ENCODE measurements at places on chromosomes 4 and X.

GRCh38 chr4:101727238-101727637 lies 63.3 kb upstream of the BANK1 start:
- no peak for DNase-seq

DNA sequence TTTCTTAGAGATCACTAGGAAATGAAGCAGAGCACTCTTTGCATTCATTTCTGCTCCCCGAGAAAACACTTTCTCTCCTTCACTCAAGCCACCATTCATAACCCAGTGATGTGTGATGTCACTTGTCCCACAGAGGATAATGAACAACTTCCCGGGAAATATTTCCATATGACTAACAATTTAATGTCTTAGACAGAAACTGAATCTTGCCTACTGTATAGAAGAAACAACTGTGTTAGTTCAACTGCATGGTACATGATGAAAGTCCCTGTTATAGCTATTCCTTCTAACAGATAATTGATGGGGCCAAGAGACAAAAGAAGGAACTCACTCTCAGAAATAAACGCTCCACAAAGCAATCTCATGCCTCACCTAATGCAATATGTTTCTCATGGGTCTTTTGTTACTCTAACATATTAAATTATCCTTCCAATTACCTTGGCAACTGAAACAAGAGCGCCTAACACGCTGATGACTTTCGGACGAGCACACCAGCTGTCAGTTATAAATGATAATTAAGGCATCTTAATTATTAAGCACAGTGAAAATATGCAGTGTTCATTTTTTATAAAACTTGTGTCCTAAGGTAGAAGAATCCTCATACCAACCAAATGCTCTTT lies 113.7 kb upstream of the TLR3 start:
- DNase-seq: no peak

- peak; percentile 27 for DNase-seq
These were observed 3.6 kb downstream of the SASH3 start for GRCh38 chrX:129783291-129783713.

GRCh38 chrX:50430917-50431575 lies 39.6 kb downstream of the DGKK start:
- DNase-seq: no peak

Measured in stimulated activated CD4-positive, alpha-beta T cell treated with anti-CD3 and anti-CD28 coated beads, Interleukin-1b, Interleukin-23, amount 100 ng/mL, for 48 hours (primary cell).